ENCODE measurements at places on chromosomes 7 and 10.

GRCh38 chr10:132607961-132608495 is 70.4 kb downstream of the INPP5A start:
- no peak for DNase-seq

GRCh38 chr10:114990586-114990985 is 52.6 kb downstream of the TRUB1 start:
- no peak for DNase-seq

GRCh38 chr7:136142583-136142982 is 165.4 kb upstream of the MTPN start:
- DNase-seq = no peak

DNA sequence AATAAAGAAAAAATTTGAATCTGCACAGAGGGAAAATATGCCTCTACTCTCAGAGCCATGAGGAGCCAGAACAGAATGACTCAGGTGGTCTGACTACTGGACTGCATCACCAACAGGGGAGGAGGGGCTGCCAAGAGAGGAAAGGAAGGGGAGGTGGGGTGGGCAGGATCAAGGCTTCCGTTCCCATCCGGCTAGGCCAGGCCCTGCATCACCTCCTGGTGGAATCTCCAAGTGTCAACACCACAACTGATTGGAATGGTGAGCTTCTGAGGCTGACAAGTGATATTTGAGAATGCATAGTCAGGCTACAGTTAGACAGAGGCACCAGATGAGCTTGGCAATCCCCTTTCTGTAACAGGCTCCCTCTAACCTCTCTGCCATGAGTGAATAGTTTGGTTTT is 10.4 kb upstream of the GPR26 start:
- DNase-seq = no peak

DNA sequence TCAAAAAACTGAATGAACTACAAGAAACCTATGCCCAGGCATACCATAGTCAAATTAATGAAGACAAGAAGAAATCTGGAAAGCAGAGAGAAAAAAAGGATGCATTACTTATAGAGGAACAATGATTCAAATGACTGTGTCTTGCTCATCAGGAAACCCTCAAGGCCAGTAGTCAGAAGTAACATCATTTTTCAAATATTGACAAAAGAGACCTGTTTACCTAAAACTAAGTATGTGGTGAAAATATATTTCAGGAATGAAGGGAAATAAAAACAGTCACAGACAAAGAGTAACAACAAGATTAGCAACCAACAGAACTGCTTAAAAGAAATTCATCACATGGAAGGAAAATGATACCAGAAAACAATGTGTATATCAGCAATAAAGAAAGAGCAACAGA is 128.4 kb downstream of the ALOX5 start:
- no peak for DNase-seq
